ENCODE measurements at places on chromosomes 2 and 18.
A peak's percentile ranks its signal among the peaks of the same experiment; 100 is the strongest.

DNA sequence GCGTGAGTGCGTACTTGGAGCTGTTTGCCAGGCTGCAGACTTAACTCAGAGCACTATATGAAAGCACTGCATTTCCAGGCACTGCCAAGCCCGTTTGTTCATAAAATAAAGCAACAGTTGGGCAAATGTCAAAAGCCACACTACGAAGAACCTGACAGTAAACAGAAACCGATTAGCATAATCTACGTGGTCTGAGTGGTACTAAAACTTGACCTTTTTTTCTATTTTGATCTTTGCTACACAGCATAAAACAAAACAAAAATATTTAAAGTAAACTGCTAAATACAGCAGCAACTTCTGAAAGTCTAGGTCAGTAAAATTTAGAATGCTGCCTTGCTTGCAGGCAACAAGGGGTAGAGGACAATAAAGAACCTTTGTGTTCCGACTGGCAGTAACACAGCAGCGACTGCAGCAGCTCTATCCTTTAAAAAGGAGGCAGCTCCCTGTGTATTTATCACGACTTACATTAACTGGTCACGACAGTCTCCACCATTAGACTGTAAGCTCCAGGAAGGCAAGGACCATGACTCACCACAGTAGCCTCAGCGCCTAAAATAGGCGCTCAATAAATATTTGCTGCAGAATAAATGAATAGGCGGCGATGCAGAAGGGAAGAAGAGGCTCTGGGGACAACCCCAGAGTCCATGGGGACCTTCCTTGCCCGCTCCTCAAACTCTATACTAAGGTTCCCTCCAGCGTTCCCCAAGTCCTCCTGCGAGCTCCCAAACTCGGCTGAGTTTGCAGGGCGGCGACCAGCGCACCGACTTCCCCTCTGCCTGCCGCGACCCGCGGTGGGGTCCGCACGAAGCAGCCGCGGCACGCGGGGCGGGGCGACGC lies 902 bp downstream of the SS18 start:
- H3K36me3 ChIP-seq: peaks cover 6% of the 10 kb centered on the region
- no peaks in the 10 kb centered on the region for H3K27me3 ChIP-seq
- peak overlapping the region; percentile 91 for H3K4me3 ChIP-seq

DNA sequence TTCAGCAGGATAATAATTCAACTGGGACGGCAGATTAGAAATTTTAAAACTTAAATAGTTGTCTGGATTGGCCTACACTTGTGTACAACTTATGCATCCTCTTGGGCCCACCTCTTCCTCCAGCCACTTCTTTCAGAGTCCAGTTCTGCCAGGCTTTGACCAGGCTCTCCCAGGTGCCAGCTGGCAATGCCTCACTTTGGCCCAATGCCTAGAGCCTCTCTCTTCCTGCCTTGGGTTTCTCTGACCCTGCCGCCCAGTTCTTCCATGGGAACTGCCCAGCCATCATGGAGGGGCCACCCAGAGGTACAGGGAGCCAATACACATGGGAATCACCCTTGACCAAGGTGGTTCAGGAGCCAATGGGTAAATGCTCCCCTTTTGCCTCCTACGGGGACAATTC lies 135.5 kb downstream of the IRS1 start:
- DNase-seq: no peak
- H3K27ac ChIP-seq: no peak overlapping the region
- H3K27me3 ChIP-seq: peaks cover 7% of the 10 kb centered on the region
- no peaks in the 10 kb centered on the region for H3K36me3 ChIP-seq

DNA sequence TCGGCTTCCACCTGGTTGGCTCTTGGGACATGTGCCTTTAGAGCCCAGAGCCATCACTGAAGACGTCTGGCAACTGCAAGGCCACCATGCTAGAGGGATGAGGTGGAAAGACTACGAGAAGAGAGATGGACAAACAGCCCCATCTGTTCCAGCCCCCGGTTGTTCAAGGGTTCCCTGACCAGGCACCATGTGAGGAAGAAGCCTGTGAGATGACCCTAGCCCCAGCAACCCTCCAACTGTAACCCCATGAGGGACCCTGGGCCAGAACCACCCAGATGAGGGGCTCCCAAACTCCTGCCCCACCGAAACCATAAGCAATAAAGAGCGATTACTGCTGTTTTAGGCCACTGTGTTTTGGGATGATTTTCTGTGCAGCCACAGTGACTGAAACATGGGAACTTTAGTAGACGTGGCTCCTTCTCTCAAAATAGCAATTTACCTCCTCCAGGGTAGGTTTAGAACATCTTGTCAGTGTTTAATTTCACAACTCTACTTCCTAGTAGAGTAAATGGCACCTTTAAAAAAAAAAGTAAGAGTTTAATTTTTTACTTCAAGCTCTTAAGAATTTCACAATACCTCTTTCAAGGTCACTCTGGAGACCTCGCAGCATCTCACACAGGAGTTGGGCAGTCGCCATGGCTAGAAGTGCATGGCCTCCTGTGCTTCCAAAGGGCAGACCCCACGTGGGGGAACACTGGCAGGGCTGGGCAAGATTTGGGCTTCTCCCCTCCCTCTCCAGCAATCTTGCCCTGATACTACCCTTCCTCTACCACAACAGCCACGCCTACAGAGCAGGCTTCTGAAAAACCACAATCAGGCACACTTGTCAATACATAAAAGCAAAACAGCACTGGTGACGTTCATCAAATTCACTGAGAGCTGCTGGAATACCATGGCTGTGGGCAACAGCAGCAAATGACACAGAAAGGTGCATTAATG lies 48.8 kb downstream of the TMEM163 start:
- H3K4me1 ChIP-seq: no peaks in the 10 kb centered on the region
- H3K4me3 ChIP-seq: no peak overlapping the region
- H3K36me3 ChIP-seq: no peaks in the 10 kb centered on the region

DNA sequence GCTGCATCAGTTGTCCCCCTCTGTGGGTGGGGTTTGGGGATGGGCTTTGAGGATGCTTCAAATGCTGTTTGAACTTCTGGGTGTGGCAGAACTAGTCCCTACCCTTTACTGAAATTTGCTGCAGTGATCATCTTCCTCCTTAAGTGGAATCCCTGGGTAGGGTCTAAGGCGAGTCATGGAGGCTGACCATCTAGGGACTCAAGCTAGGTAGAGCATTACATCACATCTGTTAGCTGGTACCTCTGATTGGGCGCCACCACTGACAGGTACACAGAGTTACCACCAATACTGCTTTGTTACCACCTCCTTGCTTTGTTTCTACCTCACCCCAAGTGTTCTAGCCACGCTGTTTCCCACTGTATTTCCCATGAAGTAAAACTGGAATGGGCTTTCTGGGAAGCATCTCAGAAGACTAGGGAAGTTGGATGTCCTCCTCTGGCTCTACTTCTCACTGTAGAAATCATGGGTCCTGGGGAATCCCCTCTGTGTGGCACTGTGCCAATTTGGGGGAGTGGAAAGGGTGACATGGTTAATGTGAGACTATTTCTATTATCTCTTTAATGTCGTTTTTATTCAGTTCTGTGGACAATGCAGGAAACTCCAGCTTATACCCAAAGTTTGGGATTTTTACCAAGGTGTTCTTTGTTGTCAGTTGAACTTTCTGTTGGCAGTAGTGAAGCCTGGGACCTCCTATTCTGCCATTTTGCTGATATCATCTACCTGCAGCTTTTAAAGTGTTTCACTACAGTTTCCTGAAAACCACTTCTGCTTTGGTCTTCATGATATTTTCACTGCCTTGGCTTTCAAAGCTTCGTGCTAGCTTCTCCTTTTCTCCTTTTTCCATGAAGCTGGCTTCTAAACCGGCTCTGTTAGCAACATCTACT lies 14.5 kb upstream of the SULT1C4 start:
- no peaks in the 10 kb centered on the region for H3K36me3 ChIP-seq
- H3K27me3 ChIP-seq: no peaks in the 10 kb centered on the region
- peak; percentile 36 for DNase-seq
- H3K4me1 ChIP-seq: no peaks in the 10 kb centered on the region
- H3K4me3 ChIP-seq: no peak overlapping the region

- DNase-seq: peak; percentile 68
- H3K27me3 ChIP-seq: no peaks in the 10 kb centered on the region
- no peaks in the 10 kb centered on the region for H3K36me3 ChIP-seq
- peak within 1 kb of the TSS; percentile 58 for H3K27ac ChIP-seq
- peaks cover 12% of the 10 kb centered on the region for H3K4me1 ChIP-seq
Observed at GRCh38 chr18:31684279-31685096, at the start of gene B4GALT6. B4GALT6 (minus strand) TSS chr18:31684581; CDS start chr18:31684426, 155 bp downstream.

DNA sequence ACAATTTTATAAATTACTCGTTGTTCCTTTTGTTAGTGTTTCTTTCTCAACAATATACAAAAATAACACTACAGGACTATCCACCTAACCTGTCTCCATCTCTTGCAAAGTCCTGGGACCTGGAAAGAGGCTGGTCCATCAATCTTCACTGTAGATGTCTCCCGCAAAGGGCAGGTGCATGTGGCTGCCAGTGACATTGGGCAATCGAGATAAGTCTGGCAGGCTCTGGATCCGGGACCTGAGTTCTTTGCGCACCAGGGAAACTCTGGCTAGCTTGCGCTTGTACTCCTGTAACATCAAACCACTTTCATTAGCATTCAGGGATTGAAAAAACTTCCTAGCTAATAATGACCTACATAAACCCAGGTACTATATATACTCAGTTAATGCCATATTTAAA lies 20.5 kb downstream of the RMP24 start:
- H3K4me1 ChIP-seq: no peaks in the 10 kb centered on the region
- peaks cover 3% of the 10 kb centered on the region for H3K36me3 ChIP-seq
- H3K27me3 ChIP-seq: no peaks in the 10 kb centered on the region
- H3K27ac ChIP-seq: no peak overlapping the region
- H3K4me3 ChIP-seq: no peak overlapping the region

GRCh38 chr18:58625839-58626238 lies 3.1 kb downstream of the ALPK2 start:
- H3K27me3 ChIP-seq: no peaks in the 10 kb centered on the region
- no peaks in the 10 kb centered on the region for H3K36me3 ChIP-seq
- H3K4me3 ChIP-seq: no peak overlapping the region

DNA sequence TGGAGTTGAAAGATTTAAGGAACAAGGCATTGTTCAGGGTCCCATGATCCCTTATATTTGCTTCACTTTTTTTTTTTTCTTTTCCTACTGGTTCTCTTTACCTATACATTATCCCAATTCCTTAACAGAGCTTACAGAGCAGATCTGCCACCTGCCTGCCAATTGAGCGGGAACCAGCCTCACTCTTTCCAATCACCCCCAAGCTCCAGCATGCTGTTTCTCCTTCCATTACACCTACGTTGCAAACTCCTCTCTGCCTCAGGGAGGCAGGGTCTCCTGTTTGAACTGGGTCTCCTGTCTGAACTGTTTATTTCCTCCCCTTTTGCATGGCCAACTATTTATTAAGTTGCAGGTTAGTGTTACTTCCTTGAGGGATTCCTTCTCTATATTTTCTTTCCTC lies 77.2 kb upstream of the SLC38A11 start:
- DNase-seq: no peak
- no peak overlapping the region for H3K4me3 ChIP-seq
- no peaks in the 10 kb centered on the region for H3K36me3 ChIP-seq

DNA sequence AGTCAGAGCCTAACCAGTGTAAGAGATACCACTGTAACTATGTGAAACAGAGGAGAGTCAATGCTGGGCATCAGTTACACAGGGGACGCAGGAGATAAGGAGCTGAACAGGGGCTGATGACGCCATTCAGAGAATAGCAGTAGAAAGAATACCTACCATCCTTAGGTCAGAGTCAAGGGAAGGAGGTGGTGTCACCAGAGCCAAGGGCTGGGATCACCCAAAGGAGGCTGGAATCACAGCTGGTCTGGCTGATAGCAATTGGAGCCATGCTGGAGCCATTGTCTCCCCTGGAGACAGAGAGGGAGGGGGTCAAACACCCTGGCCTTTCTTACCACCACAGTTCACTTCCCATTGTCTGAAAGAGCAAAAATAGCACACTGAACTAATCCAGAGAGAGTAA lies 37.3 kb upstream of the C18orf32 start:
- no peaks in the 10 kb centered on the region for H3K27me3 ChIP-seq
- DNase-seq: no peak
- peaks cover 7% of the 10 kb centered on the region for H3K4me1 ChIP-seq
- no peak overlapping the region for H3K4me3 ChIP-seq
- H3K27ac ChIP-seq: no peak overlapping the region

- peaks cover 11% of the 10 kb centered on the region for H3K36me3 ChIP-seq
- no peak for DNase-seq
- no peak overlapping the region for H3K27ac ChIP-seq
- no peak overlapping the region for H3K4me3 ChIP-seq
Observed at GRCh38 chr2:196131384-196131937, 39.9 kb downstream of the STK17B start.

Measured in muscle of leg (tissue), 16 donors.